Stimulated activated CD8-positive, alpha-beta memory T cell treated with anti-CD3 and anti-CD28 coated beads, Interleukin-2, amount 100 ng/mL, for 1 hour (primary cell): ENCODE measurements at places on chromosomes 4 and X.

- no peak for DNase-seq
Observed at GRCh38 chr4:13917015-13917414, 289.5 kb upstream of the BOD1L1 start.

DNA sequence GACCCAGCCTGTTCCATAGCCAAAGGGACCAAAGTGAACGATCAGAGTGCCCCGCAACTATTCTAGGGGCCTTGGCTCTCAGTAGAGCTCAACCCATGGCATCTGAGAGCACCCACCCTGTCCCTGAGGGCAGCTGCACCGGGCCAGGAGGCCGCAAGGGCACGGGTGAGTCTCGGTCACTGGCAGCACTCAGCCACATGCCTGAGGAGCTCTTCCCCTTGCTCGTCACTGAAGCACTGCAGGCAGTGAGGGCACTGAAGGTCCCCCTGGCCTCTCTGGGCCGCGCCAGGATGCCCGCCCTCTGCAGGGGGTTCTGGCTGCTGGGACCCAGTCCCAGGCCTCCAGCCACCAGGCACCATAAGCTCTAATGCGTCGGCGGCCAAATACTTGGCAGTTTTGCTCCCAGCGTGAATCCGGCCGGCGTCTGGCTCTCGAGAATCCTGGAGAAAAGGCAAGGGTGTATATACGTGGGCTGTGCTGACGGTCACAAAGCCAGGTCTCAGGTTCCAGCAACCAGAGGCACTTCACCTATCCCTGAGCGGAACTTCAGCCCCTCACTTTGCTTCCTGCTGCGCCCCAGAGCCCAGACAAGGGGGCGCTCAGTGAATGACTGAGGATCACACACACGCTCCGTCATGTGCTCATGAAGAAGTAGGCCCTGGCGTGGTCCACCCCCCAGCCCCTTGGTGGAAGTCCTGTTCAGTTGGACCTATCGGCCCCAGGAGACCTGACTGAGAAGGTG is 13.9 kb downstream of the TNIP2 start:
- no peak for DNase-seq

GRCh38 chr4:185896817-185897488 is 85.0 kb upstream of the SORBS2 start:
- DNase-seq, result no peak

DNA sequence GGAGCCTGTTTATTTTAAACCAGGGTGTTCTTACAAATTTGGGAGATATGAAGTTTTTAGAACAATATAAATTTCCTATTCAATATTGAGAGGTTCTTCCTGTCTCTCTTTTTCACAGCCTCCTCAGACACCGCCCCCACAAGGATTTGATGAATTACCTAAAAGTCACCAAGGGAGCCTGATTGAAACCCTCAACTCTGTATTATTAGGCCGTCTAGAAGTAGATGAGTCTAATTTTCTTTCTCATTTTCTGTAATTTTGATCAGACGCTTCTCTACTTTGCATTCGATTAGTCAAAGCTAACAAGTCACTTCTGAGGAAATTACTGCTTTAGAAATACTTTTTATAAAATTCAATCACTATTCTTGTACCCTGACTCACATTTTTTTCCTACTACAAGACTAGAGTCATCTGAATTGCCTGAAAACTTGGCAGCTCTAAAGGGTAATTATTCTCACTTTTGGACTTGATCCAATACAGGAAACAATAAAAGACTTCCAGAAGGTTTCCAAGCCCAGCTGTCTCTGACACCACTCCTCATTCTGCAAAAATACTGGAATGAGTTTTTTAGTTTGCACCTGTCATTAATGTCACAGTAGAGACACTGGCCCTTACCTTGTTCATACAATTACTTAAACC is 111.2 kb downstream of the ELOVL6 start:
- no peak for DNase-seq

- DNase-seq, result no peak
Observed at GRCh38 chrX:9878146-9878820, 88.9 kb upstream of the CLDN34 start.

DNA sequence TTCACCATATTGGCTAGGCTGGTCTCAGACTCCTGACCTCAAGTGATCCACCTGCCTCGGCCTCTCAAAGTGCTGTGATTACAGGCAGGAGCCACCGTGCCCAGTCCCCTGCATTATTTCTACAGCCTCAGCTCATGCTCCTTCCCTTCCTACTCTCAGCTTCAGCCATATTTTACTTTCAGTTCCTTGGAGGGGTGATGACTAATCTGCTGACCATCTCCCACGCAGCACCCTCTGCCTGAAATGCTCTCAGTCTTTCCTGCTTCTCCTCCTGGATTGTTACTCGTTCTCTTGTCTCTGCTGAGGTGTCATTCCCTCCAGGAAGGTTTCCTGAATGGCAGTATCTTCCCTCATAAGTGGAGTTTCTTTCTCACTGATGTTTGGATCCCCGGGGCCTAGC is 63.3 kb downstream of the MOSPD2 start:
- DNase-seq, result no peak

DNA sequence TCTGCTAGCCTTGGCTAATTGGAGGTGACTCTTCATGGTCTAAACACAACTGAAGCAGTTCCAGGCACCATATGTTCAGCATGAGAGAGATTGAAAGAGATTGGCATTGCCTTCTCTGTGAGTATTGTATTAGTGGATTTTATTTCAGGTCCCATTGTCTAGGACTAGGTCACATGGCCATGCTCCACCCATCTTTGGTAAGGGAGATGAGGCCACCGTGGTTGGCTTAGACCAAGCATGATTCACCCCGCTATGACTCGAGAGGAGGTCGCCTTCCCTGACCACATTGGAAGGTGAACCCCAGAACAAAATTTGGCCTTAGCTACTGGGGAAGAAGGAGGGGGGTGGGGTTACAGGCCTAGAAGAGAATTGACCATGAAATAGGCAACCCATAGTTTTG is 109.9 kb upstream of the BCOR start:
- DNase-seq, result no peak

- DNase-seq, result no peak
Observed at GRCh38 chr4:168487282-168488035, 7.2 kb upstream of the DDX60L start.

DNA sequence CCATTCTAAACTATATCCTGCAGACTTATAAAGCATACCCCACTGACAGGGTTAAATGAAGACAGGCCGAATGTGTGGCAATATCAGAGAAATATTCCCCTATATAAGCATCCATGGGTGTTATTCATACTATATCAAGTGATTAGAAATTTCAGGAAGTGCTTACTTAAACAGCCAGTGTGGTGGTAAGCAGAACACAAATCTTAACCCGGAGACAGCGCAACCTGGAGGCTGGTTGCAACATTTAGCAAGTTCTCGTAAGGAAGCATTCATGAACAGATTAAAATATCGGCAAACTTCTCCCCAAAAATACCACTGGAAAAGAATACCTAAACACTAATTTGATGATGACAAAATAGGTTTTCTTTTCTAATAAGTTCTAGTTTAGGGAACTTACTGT is 261.2 kb downstream of the CBLL2 start:
- DNase-seq, result no peak

- no peak for DNase-seq
Observed at GRCh38 chr4:104279744-104280143, 214.9 kb downstream of the CXXC4 start.

DNA sequence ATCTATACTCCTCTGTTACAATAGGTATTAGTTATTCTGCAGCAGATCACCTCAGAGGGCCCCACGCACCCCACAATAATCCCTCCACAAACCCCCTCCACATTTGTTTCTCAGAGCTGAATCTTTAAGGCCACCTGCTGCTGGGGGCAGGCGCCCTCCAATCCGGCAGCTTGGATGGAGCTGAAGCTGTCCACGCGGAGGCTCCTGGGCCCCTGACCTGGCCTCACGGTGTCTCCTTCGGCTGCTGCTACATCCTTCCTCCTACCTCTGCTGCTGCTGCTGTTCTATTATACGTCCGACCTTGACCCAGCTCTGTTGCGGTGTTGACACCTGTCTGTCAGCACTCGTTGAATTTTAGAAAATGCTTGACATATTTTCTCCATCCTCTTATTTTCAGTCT is 430.2 kb upstream of the ZFP42 start:
- DNase-seq, result no peak

GRCh38 chrX:15911734-15912550 is 57.3 kb upstream of the AP1S2 start:
- no peak for DNase-seq

GRCh38 chr4:55613621-55614020 is 21.6 kb upstream of the PDCL2 start:
- DNase-seq, result no peak

DNA sequence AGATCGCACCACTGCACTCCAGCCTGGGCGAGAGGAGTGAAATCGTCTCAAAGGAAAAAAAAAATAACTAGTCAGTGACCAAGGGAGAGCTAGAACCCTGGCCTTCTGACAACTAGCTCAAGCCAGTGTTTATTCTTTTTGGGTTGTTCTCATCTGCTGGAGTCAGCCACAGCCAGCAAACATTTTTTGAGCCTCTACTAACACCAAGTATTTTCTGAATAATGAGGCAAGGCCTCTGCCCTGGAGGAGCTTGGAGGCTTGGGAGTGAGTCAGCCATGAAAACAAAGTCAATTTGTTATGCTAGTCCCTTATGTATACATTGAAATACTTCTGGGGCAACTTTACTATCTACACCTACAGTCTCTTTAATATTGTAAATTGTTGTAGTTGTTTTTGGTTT is 46.5 kb downstream of the TMA16 start:
- no peak for DNase-seq

GRCh38 chr4:6250235-6250983 is 19.2 kb upstream of the WFS1 start:
- no peak for DNase-seq

GRCh38 chrX:96761566-96761965 is 76.9 kb downstream of the DIAPH2 start:
- DNase-seq, result no peak

DNA sequence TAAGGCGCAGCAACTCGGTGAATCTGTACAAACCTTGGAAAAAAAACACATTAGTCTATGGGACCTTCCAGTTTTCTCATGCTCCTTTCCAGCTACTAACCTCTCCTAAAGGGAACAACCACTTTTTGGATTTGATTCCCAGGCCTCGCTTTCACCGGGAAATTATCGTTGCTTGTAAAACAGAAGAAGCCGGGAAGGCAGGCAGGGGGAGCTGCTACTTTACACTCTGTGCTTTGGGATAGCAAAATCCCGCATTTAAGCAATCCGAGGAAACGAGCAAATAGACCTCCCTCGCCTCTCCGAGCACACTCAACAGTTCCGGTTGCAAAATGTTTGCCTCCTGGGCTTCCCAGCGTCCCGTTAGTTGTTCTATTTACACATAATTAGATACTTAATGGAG is 1.2 kb downstream of the CD38 start:
- no peak for DNase-seq

GRCh38 chrX:148784137-148784536 is 283.7 kb downstream of the AFF2 start:
- DNase-seq, result no peak

DNA sequence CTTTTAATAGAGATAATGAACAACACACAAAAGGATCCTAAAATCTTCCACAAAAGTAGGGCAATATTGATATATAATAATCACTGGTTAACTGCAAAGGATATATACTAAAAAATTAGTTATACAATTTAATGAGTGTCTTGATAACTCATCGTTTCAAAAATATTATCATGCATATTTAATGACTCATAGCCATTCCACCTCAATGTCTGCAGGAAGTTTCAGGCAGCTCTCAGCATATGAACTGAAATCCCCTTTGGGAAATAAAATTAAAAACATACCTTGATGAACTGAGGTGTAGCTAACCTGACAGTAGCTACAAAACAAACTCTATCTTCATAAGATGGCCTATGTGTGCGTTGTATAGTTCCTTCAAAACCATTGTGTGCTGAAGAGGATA is 62.9 kb downstream of the TMEM165 start:
- DNase-seq, result no peak

- DNase-seq, result no peak
Observed at GRCh38 chr4:102492531-102493241, 8.5 kb upstream of the NFKB1 start.

GRCh38 chrX:17192106-17192505 is 182.9 kb upstream of the NHS start:
- DNase-seq, result no peak

DNA sequence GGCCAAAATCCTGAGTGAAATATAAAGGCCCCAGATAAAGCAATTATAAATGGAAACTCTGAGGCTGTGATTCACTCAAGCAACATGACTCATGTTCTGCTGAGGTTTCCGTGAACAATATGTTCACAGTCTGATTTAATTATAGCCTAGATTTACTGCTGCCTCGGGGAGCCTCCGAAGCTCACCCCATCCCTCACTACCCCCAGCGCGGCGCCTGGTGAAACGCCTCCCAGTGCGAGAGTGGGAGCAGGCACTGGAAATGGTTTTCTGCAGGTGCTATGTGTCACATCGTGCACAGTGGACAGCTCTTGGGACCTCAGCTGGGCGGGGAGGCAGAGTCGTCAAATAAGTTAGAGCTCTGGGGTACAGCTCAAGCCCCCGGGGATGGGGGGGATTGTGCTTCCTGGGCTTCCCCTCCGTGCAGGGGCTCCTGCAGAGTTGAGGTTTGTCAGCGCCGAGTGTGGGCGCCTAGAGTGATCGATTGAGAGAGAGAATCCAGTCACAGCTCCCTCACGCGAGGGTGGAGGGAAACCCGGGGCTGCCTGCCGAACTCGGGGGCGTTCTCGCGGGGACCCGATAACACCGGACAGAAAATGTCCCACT is 110.6 kb downstream of the PHKA2 start:
- no peak for DNase-seq

GRCh38 chr4:189090174-189090814 is 850.4 kb upstream of the FRG1 start:
- no peak for DNase-seq

DNA sequence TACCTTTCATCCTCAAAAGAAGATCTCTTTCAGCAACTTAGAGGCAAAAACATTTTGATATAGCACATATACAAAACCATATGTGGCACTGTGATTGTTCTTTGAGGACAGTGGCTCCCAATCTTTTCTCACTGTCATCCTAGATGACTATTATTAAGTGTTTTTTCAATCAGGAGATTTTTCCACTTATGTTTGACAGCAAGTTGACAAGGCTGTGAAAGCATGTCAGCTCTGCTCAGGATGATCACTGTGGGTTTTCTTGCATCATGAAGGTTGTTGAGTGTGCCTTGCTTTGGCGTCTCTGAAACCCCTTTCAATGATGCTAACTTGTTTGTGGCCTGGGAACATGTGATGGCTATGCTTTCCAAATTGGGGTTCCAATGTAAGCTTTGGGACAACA is 20.2 kb upstream of the NSUN7 start:
- DNase-seq, result no peak

DNA sequence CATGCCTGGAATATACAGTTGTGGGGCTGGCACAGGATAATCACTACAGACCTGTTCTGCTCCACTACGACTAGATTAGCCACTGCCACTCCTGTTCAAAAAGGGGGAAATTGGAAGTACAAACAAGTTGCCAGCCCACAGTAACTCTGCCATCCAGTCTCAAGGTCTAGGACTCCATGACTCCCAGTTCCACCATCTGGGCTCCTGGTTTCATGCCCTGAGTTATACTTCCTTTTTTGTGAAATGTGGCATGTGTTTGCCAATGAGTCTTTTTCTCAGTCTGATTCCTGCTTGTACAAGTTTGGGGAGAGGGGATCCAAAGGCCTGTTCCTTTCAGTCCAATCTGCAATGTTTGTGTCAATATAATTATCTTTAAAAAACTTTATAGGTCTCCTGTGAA is 1.0 kb upstream of the BLOC1S4 start:
- DNase-seq, result no peak

GRCh38 chr4:136650541-136651277 is 881.6 kb downstream of the PCDH18 start:
- DNase-seq, result no peak
